AG10803 (cell line): ENCODE measurements at places on chromosomes 6 and 20.
A peak's percentile ranks its signal among the peaks of the same experiment; 100 is the strongest.

GRCh38 chr6:72382602-72383529, 239.0 kb upstream of the KCNQ5 start:
- DNase-seq, result no peak

DNA sequence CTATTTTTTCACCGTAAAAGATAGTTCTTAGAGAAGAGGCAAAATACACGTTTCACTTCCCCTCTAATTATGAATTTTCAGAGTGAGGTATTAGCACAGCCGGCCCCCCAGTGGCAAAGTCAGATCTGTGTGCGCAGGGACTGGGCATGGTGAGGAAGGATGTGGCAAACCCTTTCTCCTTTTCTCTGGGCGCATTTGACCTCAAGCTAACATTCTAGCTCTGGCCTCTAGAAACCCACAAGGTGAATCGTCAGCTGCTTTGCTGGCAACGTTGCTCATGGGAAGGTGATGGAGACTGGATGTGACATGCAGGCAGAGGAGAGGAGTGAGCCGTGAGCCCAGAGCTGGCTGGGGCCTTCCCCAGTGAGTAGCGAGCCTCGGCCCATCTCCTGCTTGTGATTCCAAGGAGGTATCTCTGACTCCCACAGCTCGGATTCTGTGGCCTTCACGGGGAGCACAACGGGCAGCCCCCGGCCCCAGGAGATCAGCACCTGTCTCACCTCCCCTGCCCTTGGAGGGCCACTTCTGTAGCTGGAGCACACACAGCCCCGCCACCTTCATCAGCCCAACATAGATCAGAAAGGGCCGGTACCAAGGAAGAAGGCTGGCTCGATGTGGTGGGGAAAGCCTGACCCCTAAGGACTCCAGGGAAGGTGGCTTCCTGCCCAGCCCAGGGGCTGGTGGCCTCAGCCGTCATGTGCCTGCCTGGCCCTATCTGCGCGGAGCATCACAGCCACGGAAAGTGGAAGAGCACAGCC, 152.8 kb downstream of the TAF4 start:
- DNase-seq, result no peak

GRCh38 chr6:75201901-75202672, 3.8 kb downstream of the COL12A1 start:
- no peak for DNase-seq

GRCh38 chr20:42370075-42370474, 751.9 kb upstream of the CHD6 start:
- DNase-seq, result no peak

GRCh38 chr6:111985202-111985731, 68.6 kb upstream of the CCN6 start:
- DNase-seq, result peak; percentile 96

DNA sequence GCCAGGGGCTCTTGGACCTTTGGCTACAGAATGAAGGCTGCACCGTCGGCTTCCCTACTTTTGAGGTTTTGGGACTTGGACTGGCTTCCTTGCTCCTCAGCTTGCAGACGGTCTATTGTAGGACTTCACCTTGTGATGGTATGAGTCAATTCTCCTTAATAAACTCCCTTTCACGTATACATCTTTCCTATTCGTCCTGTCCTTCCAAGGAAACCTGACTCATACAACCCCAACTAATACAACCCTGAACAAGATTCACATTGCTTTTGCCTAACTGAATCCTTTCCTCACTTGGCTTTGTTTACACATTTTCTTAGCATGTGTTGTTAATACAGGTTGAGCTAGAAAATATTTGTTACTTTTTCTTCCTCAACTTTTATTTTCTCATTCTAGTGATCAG, 21.9 kb downstream of the TBXT start:
- peak; percentile 2 for DNase-seq

DNA sequence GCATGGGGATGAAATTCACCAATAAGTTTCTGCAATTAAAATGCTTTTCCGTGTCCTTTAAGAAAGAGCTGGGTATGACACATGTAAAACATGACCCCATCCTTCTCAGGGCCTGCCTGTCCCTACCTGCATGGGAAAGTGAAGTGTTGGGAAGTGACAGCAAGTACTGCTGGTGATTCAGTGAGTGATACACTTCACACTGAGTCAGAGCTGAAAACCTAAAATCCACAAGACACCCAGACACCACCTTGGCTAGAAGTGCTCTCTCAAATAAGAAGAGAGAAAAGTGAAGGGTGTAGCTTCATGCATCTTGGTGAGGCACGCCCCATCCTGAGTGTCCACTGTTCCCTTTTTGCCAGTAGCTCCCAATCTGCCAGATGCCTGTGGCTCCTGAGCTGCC, 3.3 kb downstream of the RAB22A start:
- no peak for DNase-seq

DNA sequence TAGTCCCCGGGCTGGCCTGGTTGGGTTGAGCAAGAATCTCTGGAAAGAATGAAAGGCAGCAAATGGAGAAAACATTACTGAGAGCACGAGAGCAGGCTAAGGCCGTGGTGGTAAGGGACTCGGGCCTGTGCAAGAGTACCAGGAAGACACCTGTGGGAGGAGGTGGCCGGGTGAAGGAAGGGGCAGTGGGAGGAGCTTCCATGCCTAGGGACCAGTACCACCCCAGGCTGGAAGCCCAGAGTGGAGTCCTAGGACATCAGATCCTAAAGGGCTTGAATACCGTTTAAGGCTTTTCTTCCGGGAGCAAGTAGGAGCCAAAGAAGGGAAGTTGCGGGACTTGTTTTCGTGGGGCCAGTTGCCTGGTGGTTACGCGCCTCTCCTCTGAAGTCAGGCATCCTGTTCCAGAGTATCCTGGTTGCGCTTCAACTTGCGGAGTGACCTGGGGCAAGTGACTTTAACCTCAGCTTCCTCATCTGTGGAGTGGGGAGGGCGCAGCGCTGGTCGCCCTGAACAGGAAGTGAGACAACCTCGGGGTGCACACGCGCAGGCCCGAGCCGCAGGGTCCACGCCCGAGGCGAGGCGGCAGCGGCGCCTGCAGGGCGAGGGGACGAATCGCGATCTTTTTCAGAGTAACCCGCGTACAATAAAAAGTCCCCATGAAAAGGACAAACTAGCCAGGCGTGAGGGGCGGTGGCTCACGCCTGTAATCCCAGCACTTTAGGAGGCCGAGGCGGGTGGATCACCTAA, 1.1 kb upstream of the TPD52L2 start:
- peak; percentile 76 for DNase-seq

GRCh38 chr6:38714239-38715015, 684 bp upstream of the DNAH8 start:
- DNase-seq, result no peak

DNA sequence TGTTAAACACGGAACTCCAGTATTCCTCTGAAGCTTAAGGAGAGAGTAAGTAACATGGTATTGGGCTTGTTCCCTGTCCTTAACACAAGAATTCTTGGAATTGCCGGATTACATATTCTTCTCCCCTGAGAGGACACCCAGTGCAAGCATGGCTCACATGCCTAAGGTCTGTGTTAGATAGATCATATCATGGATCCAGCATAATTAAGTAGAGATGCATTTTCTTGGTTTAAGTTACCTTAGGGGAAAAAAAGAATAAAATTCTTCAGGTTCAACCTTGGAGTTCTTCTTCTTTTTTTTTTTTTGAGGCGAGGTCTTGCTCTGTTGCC, 53.9 kb downstream of the AKAP12 start:
- DNase-seq, result no peak

GRCh38 chr20:11890331-11891076, 27.2 kb upstream of the BTBD3 start:
- peak; percentile 87 for DNase-seq

- no peak for DNase-seq
Observed at GRCh38 chr6:161162722-161163121, 111.1 kb downstream of the AGPAT4 start.

GRCh38 chr6:93515736-93516135, 96.4 kb upstream of the EPHA7 start:
- DNase-seq, result no peak

GRCh38 chr6:110250058-110250457, 69.8 kb downstream of the CDC40 start:
- no peak for DNase-seq

DNA sequence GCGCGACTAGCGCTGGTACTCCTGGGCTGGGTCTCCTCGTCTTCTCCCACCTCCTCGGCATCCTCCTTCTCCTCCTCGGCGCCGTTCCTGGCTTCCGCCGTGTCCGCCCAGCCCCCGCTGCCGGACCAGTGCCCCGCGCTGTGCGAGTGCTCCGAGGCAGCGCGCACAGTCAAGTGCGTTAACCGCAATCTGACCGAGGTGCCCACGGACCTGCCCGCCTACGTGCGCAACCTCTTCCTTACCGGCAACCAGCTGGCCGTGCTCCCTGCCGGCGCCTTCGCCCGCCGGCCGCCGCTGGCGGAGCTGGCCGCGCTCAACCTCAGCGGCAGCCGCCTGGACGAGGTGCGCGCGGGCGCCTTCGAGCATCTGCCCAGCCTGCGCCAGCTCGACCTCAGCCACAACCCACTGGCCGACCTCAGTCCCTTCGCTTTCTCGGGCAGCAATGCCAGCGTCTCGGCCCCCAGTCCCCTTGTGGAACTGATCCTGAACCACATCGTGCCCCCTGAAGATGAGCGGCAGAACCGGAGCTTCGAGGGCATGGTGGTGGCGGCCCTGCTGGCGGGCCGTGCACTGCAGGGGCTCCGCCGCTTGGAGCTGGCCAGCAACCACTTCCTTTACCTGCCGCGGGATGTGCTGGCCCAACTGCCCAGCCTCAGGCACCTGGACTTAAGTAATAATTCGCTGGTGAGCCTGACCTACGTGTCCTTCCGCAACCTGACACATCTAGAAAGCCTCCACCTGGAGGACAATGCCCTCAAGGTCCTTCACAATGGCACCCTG, 1.6 kb downstream of the TPBG start:
- DNase-seq, result peak; percentile 29

DNA sequence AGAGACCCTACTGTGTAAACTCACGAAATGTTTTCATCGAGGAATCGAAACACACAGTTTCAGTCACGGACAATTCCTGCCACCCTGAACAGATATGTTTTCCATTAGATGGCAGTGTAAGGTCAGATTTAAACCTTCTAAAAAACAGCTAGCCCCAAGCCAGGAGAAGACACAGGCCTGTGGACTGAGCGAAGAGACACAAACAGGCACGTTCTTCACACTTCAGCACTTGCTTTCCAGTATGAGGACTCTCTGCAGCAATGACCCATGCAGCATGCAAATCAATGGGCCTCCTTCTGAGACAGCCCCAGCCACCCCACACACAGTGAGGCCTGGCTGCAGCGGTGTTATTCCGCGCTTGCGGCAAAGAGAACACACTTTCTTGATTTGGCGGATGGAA, 31.9 kb downstream of the HUS1B start:
- peak; percentile 17 for DNase-seq

DNA sequence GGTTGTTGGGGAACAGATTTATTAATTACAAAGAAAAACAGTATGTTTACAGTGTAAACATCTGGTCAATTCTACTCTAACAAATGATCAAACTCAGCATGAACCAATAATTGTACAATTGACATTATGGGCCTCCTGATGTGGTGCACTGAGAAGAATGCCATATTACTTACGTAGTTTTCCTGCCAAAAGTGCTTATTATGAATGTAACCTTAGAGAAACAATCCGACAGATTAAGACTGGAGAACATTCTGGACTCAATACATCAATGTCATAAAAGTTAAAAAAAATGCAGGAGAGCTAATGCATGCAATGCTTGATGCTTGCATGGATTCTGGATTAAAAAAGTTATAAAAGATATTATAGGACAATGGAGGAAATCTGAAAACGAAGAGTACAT, 69.0 kb downstream of the LYRM4 start:
- DNase-seq, result no peak
